ENCODE measurements at places on chromosomes 6 and 20. TPM values are rescaled to one million over a fixed set of nuclear protein-coding genes. Genes with fewer than 3 reads are reported as not detected.

The GNL1 gene
- total RNA-seq = 38.3 TPM

GRCh38 chr6:11810039-11810541 is 31.5 kb upstream of the ADTRP start:
- H3K27me3 ChIP-seq = no peaks in the 10 kb centered on the region
- H3K4me3 ChIP-seq = no peak overlapping the region
- H3K27ac ChIP-seq = no peak overlapping the region
- DNase-seq = peak; percentile 24
- no peaks in the 10 kb centered on the region for H3K4me1 ChIP-seq
- H3K36me3 ChIP-seq = no peaks in the 10 kb centered on the region

DNA sequence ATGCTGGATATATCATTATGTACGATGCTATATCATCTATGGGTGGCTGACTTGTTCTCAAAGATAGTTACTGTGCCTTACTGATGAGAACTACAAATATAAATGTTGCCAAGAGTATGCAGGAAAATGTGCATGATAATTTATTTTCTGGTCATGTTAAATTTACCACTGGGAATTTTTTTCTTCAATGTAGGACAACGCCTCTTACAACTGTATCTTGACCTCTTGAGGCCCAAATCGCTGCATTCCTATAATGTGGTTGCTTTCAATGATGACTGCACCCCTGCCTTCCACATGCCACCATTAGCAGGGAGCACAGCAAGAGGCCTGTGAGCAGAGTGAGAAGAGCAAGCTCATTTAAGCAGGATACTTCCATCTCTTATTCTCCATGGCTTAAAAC is 5.7 kb upstream of the RALGAPB start:
- no peak overlapping the region for H3K27ac ChIP-seq
- no peaks in the 10 kb centered on the region for H3K4me1 ChIP-seq
- DNase-seq = no peak
- no peaks in the 10 kb centered on the region for H3K27me3 ChIP-seq

The OCSTAMP gene
- not detected for total RNA-seq

The GPLD1 gene
- 3.1 TPM for total RNA-seq

The RPL7L1 gene
- total RNA-seq = 79.8 TPM
